Glutamatergic neuron (in vitro differentiated cells): ENCODE measurements at places on chromosomes 2 and 18. TPM values are rescaled to one million over a fixed set of nuclear protein-coding genes. Genes with fewer than 3 reads are reported as not detected.

NETO1 gene
- total RNA-seq: 5.5 TPM

GAL3ST2 gene
- total RNA-seq: 0.42 TPM

CPLX4 gene
- total RNA-seq: not detected

ZSWIM2 gene
- total RNA-seq: not detected

KRTCAP3 gene
- total RNA-seq: 4.2 TPM

RAX gene
- total RNA-seq: not detected

ACVR1C gene
- 0.59 TPM for total RNA-seq

LMAN1 gene
- 52.3 TPM for total RNA-seq

ALPI gene
- total RNA-seq: not detected

LBX2 gene
- total RNA-seq: 0.96 TPM

COL4A3 gene
- total RNA-seq: not detected
